ENCODE measurements at places on chromosomes 3 and 15. TPM values are rescaled to one million over a fixed set of nuclear protein-coding genes. Genes with fewer than 3 reads are reported as not detected.
A peak's percentile ranks its signal among the peaks of the same experiment; 100 is the strongest.

The CCDC191 gene
- 10.5 TPM for total RNA-seq

The SAMD7 gene
- total RNA-seq = not detected

DNA sequence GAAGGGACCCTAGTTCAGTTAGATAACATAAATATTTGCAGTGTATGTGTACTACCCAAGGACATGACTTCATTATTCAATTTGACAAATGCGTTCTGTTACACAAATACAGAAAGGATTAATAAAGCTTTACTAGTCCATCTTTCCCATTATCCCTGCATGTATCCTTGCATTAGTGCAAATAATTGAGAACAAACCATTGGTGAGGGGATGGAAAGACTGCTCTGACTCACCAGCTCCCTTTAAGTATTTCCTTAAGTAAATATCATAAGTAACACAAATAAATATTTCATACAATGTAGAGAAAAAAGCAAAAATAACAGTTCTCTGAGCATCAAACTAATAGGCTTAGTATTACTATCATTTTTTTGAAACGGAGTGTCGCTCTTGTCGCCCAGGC, 1.9 kb upstream of the GPD1L start:
- no peak overlapping the region for H3K4me3 ChIP-seq
- peaks cover 36% of the 10 kb centered on the region for H3K4me1 ChIP-seq
- H3K36me3 ChIP-seq = no peaks in the 10 kb centered on the region
- H3K27me3 ChIP-seq = no peaks in the 10 kb centered on the region
- DNase-seq = no peak

DNA sequence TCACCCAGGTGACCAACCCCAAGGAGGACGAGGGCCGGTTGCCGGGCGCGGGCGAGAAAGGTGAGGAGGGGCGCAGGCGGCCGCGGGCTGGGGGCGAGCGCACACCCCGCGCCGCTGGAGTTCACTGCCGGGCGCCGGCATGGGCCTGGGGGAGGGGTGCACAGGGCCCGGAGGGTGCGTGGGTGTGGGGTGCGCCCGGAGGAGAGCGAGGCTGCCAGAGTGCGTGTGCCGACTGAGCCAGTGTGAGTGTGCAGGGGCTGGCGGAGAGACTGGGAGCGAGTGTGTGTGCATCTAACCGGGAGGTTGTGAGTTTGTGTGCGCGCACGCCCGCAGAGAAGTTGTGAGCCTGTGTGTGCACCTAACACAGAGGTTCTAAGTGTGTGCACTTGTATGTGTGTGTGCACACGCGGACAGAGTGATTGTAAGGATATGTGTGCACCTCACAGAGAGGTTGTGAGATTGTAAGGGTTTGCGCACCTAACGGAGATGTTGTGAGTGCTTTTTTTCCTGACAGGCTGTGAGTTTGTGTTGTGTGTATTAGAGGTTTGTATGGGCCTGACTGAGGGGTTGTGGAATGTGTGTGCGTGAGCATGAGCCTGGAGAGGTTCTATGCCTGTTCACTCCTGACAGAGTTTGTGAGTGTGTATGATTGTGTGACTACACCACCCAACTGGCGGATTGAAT, 681 bp downstream of the CTDSPL start:
- peaks cover 33% of the 10 kb centered on the region for H3K4me1 ChIP-seq
- no peaks in the 10 kb centered on the region for H3K36me3 ChIP-seq
- no peaks in the 10 kb centered on the region for H3K27me3 ChIP-seq
- DNase-seq = peak; percentile 71

DNA sequence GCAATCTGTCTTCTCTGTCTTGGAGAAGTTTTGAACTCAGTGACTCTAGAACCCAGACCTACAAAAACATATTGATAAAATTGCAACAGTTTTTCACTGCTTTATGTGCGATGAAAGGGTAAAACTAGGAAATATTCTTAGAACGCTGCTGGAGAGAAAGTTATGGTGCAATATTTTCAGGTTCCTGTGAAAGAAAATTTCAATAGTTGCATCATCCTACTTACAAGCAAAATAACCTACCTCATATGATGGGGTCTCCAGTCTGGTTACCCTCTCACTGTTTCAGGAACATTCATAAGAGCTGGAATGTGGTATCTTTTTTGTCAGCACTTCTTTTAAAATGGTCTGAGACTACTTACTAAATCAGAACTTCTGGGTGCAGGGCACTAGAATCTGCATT, 27.1 kb downstream of the GATM start:
- peaks cover 9% of the 10 kb centered on the region for H3K4me1 ChIP-seq
- H3K27ac ChIP-seq = no peak overlapping the region
- no peak overlapping the region for H3K4me3 ChIP-seq
- no peaks in the 10 kb centered on the region for H3K36me3 ChIP-seq
- no peaks in the 10 kb centered on the region for H3K27me3 ChIP-seq
- no peak for DNase-seq

GRCh38 chr15:41347236-41347635, 14.6 kb downstream of the NUSAP1 start:
- no peaks in the 10 kb centered on the region for H3K27me3 ChIP-seq
- no peak overlapping the region for H3K4me3 ChIP-seq
- H3K4me1 ChIP-seq = no peaks in the 10 kb centered on the region

Data from thyroid gland (tissue), 4 donors.